ENCODE measurements at places on chromosomes 4 and X. TPM values are rescaled to one million over a fixed set of nuclear protein-coding genes. Genes with fewer than 3 reads are reported as not detected.
A peak's percentile ranks its signal among the peaks of the same experiment; 100 is the strongest.

DNA sequence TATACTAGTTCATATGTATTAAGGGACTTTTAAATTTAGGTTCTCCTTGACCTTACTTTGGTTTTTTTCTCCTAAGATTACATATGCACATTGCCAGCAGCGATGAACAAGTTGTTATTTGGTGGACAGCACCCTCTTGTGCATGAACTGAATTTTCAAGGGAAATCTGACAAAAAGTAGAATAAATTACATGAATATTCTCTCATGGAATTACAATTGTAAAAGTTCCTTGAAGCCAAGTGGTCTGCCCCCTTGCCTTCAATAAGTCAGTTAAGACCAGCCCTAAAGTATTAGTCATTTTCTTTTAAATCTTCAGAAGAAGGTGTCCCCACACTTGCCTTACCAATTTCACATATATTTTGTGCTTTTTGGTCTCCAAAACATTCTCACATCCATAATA is 30.7 kb upstream of the SMARCA5 start:
- no peaks in the 10 kb centered on the region for H3K4me1 ChIP-seq
- no peak overlapping the region for H3K4me3 ChIP-seq

Gene SLC7A11
- 8.4 TPM for polyA plus RNA-seq

DNA sequence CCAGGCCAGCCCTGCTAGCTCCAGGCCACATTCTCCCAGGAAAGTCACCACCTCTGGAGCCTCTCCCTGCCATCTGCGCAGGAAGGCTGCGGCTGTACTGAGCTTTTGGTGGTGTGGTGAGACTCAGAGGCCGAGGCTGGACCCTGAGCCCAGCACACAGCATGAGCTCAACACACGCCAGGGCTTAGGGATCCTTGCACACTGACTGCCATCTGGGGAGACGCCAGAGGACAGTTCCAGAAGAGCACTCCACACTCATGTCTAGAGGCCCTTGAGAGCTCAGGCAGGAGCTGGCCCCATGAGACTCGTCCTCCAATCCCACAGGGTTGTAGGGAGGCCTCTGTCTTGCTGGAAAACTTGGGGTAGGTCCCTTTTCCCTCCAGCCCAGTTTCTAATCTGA is 40.6 kb downstream of the ABLIM2 start:
- H3K4me1 ChIP-seq = peaks cover 5% of the 10 kb centered on the region
- no peak for DNase-seq
- H3K27ac ChIP-seq = no peak overlapping the region
- H3K36me3 ChIP-seq = no peaks in the 10 kb centered on the region

DNA sequence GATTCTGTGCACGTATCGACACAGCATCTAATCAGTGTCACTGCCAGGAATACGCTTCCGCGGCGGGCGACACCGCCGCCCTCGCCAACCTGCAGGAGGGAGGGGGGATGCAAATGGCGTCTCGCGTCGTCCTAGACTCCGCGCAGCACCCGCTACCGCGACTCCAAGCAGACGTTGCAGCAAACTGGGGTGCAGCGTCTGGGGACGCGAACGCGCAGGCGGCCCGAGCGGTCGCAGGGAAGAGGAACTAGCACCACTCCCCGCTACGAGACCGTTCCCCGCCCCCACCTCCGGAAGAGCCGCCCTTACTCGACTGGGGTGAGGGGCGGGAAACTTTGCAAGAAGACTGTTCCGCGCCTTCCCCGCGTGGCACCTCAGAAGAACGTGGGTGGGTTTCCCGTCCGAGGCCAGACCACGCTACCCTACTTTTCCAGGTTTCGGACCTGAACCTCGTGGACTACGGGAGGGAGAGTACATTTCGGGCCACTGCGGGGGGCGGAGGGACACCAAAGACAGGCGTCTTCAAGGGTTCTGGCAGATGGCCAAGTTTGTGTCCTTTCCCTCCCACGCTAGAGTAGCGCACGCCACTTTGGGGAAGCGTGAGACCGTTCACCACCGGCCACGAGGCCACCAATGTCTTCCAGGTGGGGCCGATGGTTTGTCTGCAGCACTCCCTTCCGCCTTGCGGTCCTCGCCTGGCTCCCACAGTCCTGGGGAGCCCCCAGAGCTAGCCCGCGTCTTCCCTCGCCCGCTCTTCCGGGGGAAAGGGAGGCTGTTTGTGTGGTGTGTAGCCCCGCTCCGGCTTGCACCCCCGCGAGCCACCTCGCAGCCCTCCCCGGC is 78.0 kb upstream of the BCOR start:
- no peak for DNase-seq
- peaks cover 30% of the 10 kb centered on the region for H3K27me3 ChIP-seq
- H3K27ac ChIP-seq = peak overlapping the region; percentile 36
- H3K4me3 ChIP-seq = no peak overlapping the region

DNA sequence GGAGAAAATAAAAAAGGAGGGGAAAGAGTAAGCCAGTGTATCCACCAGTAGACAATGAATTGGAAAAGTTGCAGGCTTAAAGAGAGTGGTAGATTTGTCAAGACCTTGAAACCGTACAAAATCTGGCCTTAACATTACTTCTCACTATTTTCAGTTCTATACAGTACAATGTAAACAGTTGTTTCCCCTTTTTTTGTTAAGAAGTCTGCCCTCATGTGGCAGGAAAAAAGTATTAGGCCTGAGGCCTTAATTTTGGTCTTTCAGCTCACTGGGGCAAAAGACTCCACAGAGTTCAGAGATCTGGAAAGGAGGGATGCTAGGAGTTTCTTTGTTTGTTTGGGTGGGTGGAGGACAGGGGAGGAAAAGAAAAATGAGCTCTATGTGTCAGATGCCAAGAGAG is 92.8 kb upstream of the CCDC160 start:
- no peaks in the 10 kb centered on the region for H3K36me3 ChIP-seq
- DNase-seq = no peak
- H3K27me3 ChIP-seq = peaks cover 2% of the 10 kb centered on the region

- no peak overlapping the region for H3K4me3 ChIP-seq
- no peaks in the 10 kb centered on the region for H3K36me3 ChIP-seq
- H3K4me1 ChIP-seq = peaks cover 4% of the 10 kb centered on the region
Observed at GRCh38 chrX:14934423-14934822, 61.2 kb downstream of the MOSPD2 start.

Gene TMEM47
- polyA plus RNA-seq = 0.10 TPM

Gene TMEM35A
- polyA plus RNA-seq = not detected

DNA sequence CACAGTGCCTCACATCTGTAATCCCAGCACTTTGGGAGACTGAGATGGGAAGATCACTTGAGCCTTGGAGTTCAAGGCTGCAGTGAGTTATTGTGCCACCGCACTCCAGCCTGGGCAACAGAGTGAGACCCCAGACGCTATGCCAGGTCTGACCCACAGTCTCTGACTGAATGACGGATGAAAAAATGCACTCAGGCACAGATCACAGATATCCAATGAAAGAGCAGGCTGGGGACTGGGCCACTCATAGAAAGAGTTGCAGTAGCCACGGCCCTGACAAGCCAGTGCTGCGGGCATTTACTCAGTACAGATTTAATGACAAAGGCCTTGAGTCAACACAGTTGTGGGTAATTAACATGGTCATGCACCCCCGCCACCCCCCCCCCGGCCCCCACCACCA is 22.7 kb downstream of the NUDT6 start:
- no peaks in the 10 kb centered on the region for H3K36me3 ChIP-seq
- H3K4me1 ChIP-seq = peaks cover 16% of the 10 kb centered on the region
- H3K4me3 ChIP-seq = no peak overlapping the region
- no peak for DNase-seq
- H3K27me3 ChIP-seq = no peaks in the 10 kb centered on the region

Gene ZNF518B
- 14.2 TPM for polyA plus RNA-seq

Gene RGN
- polyA plus RNA-seq = not detected

- no peak overlapping the region for H3K4me3 ChIP-seq
- no peaks in the 10 kb centered on the region for H3K4me1 ChIP-seq
- no peaks in the 10 kb centered on the region for H3K36me3 ChIP-seq
- DNase-seq = no peak
Observed at GRCh38 chrX:70336767-70337166, 46.9 kb downstream of the KIF4A start.

DNA sequence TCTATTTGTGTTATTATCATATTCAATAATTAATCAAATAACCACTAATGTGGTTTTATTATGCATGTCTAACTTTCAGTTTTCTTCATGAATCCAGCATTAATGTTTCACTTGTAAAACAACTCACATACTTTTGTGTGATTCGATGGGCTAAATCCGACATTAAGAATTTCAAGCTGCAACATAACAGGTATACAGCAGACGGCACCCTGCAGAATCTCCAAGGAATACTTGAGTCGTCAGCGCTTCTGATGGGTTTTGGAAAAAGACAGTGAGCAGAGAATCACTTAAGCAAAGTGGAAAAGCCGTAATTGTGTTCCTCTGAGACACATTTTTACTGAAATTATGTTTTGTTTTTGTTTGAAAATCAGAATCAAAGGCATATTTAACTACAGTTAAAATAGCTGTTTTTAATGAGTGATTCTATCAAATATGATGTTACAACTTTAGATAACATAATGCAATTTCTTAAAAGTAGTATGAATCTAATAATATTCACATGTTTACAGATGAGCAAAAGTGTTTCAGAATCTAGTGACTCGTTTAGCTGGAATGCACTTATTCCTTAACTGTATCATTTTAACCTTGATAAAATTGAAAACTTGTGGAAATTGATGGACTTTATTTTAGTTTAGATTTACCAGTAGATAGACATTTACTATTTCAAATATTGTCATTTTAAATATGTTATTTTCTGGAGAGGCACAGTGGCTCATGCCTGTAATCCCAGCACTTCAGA is 514.8 kb downstream of the CCSER1 start:
- no peak for DNase-seq
- no peaks in the 10 kb centered on the region for H3K4me1 ChIP-seq
- no peak overlapping the region for H3K27ac ChIP-seq
- no peaks in the 10 kb centered on the region for H3K36me3 ChIP-seq
- H3K27me3 ChIP-seq = no peaks in the 10 kb centered on the region

Gene CACNA1F
- not detected for polyA plus RNA-seq

DNA sequence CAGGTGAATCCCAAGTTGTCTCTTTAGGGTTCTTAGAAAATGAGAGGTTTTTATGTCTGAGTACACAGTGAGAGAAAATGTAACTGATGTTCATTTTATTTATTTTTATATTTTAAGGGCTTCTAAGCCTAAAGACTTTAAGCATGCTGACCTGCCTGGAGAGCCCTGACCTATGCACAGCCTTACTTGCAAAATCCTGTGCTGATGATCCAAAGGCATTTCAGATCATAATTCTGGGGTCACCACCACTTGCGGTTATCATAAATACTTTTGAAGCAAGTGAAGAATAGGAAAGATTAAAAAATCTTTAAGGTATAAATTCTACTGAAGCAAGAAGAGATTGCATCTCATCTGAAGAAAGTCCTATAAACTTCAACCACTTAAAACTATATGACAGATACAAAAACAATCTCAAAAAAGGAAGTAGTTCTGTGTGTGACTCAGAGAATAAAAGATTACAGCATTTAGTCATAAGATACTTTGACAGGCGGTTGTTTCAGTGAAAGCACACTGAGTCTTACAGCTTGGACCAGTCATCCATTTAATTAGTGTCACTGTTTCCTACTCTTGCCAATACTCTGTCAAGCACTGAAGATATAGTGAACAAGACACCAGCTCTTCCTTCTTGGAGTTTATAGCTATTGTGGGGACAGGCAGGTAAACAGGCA is 245.2 kb upstream of the DIPK2B start:
- H3K4me1 ChIP-seq = peaks cover 30% of the 10 kb centered on the region
- peak; percentile 33 for DNase-seq
- H3K27me3 ChIP-seq = no peaks in the 10 kb centered on the region
- H3K36me3 ChIP-seq = no peaks in the 10 kb centered on the region

- no peaks in the 10 kb centered on the region for H3K36me3 ChIP-seq
- H3K4me3 ChIP-seq = no peak overlapping the region
- no peaks in the 10 kb centered on the region for H3K27me3 ChIP-seq
Observed at GRCh38 chr4:116217781-116218180, 867.6 kb downstream of the TRAM1L1 start.

Gene STATH
- polyA plus RNA-seq = not detected

DNA sequence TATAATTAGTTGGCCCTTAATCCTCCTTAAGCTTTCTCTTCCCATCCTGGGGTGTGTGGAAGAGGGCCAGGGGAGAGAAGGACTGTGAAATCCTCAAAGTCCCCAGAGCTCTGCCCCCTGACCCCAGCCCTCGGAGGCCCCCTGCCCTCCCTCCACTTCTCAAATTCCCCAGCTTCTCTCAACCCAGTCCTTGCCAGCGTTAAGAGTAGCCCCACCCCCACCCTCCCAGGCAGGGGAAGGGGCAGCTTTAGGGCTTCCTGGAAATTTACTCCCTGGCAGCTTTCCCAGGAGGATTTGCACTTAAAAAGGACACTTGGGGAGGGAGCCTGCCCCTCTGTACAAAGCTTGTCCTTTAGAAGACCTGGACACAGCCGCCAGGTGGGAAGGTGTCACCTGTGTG is 11.8 kb upstream of the CD40LG start:
- H3K4me3 ChIP-seq = no peak overlapping the region
- H3K27me3 ChIP-seq = no peaks in the 10 kb centered on the region
- no peaks in the 10 kb centered on the region for H3K4me1 ChIP-seq
- no peaks in the 10 kb centered on the region for H3K36me3 ChIP-seq

- no peaks in the 10 kb centered on the region for H3K36me3 ChIP-seq
- H3K4me3 ChIP-seq = no peak overlapping the region
- DNase-seq = no peak
- H3K27me3 ChIP-seq = no peaks in the 10 kb centered on the region
Observed at GRCh38 chr4:107380190-107380589, 339.8 kb downstream of the PAPSS1 start.

Gene ASB12
- not detected for polyA plus RNA-seq

DNA sequence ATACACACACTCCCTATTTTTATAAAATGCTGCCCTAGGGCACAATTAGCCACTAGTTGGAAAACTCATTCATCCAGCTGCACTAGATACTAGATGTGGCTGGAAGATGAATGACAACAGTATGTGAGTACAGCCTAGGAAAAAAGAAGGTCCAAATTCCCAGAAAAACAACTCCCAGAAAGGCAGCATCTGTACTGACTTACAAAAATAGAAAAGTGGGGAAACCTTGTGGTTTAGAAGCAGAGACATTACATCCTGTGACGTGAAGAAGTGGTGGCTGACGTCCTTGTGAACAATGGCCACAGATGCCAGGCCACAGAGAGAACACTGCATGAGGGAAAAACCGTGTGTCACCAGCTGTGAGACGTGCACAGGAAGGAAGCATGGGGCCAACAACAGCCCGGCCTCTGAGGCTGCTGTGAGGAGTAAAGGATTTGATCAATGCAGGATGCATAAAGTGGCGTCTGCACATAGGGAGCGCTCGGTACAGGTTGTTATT is 81.2 kb downstream of the SPRY1 start:
- no peak for DNase-seq
- peaks cover 11% of the 10 kb centered on the region for H3K4me1 ChIP-seq
- H3K27me3 ChIP-seq = no peaks in the 10 kb centered on the region
- no peak overlapping the region for H3K4me3 ChIP-seq
- H3K36me3 ChIP-seq = no peaks in the 10 kb centered on the region

DNA sequence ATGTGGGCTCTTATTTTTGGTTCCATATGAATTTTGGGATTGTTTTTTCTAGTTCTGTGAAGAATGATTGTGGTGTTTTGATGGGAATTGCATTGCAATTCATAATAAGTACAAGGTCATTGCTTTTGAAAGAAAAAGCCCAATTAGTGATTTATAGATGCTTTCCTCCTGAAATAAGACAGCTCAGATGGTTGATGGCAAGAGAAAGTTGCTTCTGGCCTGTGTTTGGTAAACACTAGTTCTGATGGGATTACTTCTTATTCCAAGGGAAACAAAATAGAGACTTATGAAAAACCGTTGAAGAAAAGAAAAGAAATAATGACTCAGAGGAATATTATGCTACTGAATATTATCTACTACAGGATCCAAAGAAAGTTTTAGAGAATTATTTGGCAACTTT is 144.9 kb downstream of the SPANXA1 start:
- DNase-seq = no peak
- no peaks in the 10 kb centered on the region for H3K4me1 ChIP-seq
- no peak overlapping the region for H3K27ac ChIP-seq
- H3K27me3 ChIP-seq = no peaks in the 10 kb centered on the region
- no peaks in the 10 kb centered on the region for H3K36me3 ChIP-seq

Gene DCHS2
- polyA plus RNA-seq = 0.01 TPM

Measured in keratinocyte (primary cell).